ENCODE measurements at places on chromosomes 11 and 22.

- no peak for DNase-seq
Observed at GRCh38 chr11:116073854-116074837, 569.9 kb upstream of the CADM1 start.

DNA sequence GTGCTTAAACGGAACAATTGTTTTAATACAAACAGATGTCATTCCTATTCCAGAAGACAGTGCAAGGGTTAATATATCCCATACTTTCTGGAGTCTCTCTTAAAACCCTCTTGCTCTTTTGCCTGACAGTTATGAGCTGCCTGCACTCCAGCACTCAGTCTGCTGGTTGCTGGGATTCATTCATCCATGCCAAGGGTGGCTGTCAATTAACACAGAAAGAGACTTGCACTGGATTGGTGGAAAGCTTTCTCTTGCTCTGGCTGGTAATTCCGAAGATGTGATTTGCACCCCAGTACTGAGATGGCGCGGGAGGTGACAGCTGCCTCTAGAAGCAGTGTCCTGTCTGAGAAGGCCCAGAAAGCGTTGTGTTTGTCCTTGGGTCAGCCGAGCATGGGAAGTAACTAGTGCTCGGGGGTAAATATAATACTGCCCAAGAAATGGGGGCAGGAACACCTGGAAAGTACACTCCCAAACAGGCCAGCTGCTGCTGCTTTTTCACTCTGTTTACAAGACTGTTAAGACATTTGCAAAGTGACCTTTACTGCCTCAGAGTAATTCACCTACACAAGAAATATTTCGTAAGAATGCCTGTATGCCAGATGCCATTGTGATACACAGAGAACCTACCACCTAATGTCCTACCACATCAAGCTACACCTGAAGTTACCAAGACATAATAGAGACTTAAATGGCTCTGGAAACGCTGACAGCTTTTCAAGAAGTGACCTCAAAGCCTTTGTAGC is 20.5 kb downstream of the SCUBE2 start:
- DNase-seq: no peak

- DNase-seq: no peak
Observed at GRCh38 chr11:125157118-125157733, 7.3 kb upstream of the PKNOX2 start.

DNA sequence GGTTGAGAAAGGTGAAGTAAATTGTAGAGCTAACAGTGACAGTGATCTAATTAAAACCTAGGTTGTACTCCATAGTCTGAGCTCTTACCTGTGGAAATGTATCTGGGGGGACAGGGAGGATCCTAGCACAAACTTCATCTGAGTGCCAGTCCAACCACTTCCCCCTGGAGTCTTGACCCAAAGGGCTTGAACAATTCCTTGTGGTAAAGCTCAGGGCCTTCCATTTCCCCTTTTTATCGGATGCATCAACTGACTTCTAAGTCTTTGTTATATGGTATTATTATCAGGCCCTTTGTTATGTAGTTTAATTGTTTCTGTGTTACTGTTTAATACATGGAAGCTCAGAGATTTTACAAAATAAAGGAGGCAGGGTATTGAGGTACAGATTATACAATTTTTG is 140.2 kb upstream of the SESN3 start:
- DNase-seq: no peak

- no peak for DNase-seq
Observed at GRCh38 chr22:35986088-35986487, 42.5 kb downstream of the RBFOX2 start.

DNA sequence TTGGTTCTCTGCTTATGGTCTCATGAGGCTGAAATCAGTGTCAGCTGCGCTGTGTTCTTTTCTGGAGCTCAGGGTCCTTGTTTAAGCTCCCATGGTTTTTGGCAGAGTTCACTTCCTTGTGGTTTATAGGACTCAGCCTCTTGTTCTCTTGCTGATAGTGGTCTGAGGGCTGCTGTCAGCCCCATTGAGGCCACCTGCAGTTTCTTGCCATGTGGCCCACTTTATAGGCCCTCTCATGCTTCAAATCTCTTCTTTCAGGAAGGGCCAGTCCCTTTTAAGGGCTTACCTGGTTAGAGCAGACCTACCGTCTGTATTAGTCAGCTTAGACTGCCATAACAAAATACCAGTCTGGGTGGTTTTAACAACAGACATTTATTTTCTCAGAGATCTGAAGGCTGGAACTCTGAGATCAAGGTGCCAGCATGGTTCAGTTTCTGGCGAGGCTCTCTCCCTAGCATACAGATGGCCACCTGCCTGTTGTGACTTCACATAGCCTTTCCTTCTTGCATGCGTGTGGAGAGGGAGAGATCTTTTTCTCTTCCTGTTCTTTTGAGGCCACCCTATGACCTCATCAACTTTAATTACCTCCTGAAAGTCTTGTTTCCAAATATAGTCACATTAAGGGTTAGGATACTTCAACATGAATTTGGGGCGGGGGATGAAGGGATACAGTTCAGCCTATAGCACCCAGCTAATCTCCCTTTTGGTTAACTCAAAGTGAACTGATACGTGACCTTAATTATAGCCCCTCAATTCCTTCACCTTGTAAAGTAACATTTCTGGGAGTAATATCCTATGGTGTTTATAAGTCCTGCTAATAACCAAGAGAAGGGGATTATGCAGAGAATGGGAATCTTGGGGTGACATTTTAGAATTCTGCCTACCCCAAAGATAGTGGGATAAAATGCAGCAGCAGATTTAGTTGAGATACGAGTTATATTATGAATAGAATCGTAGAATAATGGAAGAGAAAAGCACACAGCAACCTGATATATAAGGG is 131.8 kb downstream of the UVRAG start:
- no peak for DNase-seq

DNA sequence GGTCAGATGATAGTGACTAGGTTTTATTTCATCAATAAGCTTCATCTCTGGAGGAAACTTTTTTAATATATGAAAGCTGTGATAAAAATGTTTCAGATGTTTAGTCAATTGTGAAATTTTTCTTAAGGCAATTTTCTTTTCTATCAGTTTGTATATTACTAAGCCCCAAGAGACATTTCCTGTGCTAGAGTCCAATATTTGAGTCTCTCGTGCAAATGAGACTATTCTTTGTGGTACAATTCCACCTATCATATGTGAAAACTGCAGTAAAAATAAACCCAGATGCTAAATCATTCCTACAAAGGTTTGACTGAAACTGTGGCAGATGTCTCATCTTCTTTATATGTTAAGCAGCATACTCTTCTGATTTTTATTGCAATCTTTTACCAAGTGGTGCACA is 28.0 kb downstream of the CTR9 start:
- no peak for DNase-seq

- no peak for DNase-seq
Observed at GRCh38 chr11:87405843-87406242, 368.1 kb downstream of the TMEM135 start.

DNA sequence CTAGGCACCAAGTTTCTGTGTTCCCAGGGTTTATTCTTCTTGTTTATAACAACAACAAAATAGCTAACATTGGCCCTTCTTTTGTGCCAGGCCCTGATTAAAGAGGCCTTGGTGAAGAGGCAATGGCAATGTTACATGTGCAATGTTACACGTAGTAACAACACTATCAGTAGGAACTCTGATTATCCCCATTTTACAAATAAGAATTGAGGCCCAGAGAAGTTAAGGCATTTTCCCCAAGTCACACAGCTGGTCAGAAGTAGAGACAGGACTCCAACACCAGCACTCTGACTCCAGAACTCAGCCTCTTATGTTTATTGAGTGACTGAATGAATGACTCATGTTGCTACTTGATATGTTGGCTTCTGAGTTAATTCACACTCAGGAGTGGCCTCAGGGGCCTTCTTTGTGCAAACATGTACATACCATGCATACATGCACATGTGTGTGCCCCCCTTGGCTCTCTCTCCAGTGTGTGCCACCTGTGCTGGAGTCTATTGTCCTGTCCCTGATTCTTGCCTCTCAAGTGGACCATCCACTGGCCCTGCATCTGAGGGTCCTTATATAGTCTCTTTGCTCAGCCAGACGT is 98.4 kb downstream of the TP53I11 start:
- DNase-seq: no peak

GRCh38 chr11:78949976-78950690 is 375.5 kb upstream of the NARS2 start:
- DNase-seq: no peak

Data from left renal cortex interstitium (tissue), 4 donors.